Activated CD4-positive, alpha-beta memory T cell treated with anti-CD3 and anti-CD28 coated beads for 36 hours (primary cell): ENCODE measurements at places on chromosomes 11 and 22.

DNA sequence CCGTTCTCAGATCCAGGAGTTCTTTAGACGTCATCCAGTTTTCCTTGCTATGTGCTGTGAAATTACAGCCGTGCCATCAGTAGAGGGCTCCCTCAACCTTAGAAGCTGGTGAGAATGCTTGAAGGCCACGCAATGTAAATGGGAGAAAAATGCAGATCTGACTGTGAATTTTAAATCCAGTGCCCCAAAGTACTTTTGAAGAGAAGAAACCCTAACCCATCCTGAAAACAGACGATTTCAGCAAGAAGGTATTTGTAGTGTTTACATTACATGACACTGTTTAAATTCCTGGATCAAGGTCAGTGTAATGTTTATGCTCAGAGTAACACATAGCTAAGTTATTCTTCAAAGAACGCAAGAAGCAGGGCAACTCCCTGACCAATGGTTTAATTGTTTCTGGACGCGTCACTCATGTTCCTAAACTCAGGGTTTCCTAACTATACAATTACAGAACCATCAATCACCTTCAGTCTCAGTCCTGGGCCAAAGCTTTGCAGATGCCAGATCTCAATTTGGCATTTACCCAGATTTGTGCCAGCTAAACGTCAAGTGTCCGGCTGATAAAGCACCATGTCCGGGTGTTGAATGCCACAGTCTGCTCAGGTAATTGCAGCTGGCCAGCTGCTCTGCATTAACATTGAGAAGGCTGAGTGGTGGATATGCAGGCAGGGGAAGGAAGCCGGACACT, 38.2 kb downstream of the ADAMTS8 start:
- DNase-seq: no peak

DNA sequence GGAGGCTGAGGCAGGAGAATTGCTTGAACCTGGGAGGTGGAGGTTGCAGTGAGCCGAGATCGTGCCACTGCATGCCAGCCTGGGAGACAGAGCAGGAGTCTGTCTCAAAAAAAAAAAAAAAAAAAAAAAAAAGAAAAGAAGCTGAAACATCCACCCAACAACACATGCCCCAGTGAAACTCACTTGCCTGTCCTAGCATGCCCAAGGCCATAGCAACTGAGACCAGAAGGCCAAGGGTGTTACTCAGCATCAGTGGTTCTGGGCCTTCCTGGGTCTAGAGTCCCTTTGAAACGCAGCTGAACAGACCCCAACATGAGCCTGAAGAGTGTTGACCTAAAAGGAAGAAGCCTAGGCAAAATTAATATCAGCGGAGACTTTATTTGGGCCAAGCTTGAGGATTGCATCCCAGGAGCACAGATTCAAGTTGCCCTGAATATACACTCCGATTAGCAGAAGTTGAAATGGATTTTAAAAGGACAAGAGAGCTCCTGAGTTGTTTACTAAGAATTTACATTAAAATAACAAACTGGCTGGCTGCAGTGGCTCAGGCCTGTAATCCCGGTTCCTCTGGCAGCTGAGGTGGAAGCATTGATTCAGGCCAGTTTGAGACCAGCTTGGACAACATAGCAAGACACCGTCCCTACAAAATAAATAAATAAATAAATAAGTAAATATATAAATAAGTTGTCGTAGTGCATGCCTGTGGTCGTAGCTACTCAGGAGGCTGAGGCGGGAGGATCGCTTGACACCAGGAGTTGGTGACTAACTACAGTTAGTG, 7.0 kb downstream of the PRDX5 start:
- no peak for DNase-seq

DNA sequence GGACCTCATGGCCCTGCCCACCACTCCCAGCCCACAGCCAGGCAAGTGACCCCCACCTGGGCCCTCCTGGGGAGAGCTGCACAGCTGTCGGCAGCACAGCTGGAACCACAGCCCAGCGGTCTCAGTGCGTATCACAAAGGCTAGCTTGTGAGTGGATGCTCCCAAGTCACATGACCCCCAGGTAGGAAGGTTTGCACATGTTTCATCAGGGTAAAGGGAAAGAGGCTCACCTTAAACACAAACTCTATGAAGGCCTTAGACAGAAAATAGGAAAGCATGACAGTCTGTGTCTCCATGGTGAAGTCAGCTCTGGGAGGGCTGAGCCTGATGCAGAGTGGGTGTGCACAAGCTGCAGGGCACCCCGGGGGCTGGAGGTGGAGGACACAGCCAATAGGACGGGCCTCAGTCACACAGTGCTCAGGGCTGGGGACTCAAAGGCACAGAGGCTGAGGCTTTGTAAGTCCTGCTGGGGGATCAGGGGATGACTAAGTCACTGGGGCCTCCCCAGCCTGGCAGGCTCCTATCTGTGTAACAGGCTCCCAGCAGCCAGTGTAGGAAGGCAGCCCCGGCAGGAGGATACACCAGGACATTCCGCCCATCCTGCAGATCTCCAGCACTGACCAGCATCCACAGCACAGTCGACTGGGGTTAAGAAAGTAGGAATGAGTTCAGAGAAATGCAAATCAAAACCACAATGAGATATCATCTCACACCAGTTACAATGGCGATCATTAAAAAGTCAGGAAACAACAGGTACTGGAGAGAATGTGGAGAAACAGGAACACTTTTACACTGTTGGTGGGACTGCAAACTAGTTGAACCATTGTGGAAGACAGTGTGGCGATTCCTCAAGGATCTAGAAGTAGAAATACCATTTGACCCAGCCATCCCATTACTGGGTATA, 22.0 kb downstream of the CELSR1 start:
- DNase-seq: no peak

GRCh38 chr11:34548278-34548677, 34.7 kb upstream of the ELF5 start:
- DNase-seq: no peak

DNA sequence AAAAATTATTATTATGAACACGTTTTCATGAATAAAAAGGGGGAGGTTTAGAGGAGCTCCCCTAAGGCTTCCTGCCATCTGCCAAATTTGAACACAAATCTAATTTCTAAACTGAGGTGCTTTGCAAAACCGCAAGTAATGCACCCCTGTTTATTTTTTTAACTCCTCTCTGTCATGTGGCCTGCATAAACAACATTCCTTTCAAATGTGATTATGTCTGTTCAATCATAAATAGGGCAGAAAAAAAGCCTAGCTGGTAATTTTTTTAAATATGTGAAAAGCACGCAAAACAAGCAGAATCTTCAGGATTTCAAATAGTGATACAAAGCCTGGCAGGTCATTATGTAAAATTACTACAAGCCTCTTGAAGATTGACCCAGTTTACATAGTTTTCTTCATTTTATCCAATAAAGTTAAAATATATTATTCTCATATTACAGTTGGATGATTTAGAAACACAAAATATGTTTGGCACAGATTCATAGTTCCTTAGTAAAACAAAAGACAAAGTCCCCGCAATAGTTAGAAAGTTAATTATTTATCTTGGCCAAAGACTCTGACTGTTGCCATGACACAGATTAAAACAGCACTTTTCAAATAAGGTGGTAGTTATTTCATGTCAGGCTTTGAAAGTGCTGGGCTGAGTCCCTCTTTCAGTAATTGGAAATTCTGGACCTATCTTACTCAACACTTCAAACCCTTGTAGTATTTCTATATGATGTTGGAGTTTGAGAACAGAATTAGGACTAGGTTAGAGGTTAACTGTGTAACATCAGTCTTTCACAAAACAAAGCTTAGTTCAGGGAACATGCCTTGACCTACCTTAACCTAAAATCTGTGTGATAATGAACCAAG, 200.3 kb upstream of the MPPED2 start:
- DNase-seq: no peak

GRCh38 chr11:100878474-100878873, 191.4 kb downstream of the ARHGAP42 start:
- DNase-seq: no peak
